ENCODE measurements at places on chromosomes 2 and 18.

- peak; percentile 43 for DNase-seq
Observed at GRCh38 chr2:85549826-85550225, 10.9 kb downstream of the MAT2A start.

DNA sequence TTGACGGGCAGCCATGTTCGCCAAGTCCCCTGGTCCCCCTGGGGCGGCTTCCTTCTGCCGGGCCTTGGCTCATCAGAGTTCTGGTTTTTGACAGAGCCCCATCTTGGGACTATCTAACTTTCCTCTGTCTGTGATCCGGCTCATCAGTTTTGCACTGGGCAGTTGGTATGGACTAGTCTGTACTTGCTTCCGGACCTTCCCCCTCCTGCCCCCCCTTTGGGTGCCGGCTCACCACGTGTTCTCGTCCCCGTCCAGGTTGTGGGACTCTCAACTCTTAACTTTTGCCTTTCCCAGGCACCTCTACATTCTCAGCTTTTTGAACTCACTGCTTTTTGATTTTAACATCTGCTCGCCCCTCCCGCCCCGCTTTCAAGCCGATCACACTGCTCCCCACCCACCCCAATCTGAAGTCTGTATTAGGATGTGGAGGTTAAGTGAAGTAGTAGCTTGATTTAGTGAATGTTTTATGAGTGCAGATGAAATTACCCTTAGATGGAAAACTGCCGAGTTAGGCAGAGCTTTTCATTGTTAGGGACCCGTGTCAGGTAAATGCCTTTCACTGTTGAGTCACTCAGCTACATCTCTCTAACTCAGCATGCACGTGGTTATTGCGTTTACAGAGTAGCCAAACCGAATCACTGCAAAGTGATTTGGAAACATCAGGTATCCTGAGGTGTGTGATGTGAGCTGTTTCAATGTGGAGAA, 874 bp downstream of the WDR43 start:
- DNase-seq = no peak

DNA sequence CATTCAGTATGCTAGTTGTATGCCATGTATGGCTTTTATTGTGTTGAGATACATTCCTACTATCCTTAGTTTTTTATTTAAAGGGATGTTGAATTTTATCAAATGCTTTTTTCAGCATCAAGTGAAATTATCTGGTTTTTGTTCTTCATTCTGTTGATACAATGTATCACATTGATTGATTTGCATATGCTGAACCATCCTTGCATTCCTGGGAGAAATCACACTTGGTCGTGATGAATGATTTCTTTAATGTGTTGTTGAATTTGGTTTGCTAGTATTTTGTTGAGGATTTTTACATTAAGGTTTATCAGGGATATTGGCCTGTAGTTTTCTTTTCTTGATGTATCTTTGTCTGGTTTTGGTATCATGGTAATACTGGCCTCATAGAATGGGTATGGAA, 49.7 kb downstream of the CD28 start:
- no peak for DNase-seq

DNA sequence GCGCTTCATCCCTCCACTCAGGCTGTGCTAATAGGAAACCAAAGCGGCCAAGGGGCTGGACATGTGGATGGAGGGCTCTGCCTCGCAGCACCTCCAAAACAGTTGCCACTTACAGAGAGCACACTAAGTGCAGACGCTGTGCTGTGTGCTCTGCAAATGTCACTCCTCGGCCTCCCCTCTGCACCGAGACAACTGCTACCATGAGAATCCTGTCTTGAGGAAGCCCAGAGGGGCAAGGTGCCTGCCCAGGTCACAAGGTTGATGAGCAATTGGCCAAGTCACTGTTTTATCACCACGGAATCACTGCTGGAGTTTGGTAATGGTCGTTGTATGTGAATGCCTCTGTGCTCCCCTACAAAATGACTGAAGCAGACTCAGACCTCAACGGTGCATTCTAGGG, 132.2 kb downstream of the SEPTIN10 start:
- no peak for DNase-seq

DNA sequence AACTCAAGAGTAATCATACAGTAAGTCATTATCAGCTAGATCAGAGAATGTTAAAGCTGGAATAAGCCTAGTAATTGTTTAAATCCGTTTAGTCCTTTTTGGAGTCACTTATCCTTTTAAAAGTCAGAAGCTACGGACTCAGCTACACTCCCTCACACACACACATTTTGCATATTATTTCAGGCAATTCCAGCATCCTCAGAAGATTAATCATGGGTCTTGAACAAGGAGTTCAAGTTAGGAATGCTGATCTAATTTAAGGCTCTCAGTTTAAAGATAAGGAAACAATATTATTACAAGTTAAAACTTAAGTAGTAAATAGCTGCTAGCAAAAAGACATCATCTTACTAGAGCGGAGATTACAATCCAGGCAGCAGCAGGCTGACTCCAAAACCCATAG, 74.3 kb downstream of the GTF3C3 start:
- DNase-seq = no peak

- DNase-seq = no peak
Observed at GRCh38 chr2:132589111-132589830, 80.7 kb downstream of the LYPD1 start.

GRCh38 chr2:103161456-103162289, 399.8 kb downstream of the TMEM182 start:
- peak; percentile 52 for DNase-seq

DNA sequence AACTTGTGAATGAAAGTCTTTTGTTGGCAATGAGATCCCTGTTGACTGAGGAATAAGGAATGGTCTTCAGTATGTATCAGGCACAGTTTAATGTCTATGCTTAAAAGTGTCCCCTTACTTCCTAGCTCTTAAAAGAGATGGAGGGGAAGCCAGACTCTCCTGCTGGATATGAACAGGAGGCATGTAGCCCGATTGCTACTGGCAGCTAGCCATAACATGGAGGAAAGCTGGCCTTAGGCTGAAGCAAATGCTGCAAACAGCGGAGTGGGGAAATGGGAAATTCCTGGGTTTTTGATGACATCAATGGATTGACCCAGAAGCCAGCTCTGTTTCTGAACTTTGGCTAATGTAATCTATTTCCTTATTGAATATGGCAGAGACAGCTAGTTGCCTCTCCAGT, 266.1 kb downstream of the SLC4A3 start:
- DNase-seq = no peak

DNA sequence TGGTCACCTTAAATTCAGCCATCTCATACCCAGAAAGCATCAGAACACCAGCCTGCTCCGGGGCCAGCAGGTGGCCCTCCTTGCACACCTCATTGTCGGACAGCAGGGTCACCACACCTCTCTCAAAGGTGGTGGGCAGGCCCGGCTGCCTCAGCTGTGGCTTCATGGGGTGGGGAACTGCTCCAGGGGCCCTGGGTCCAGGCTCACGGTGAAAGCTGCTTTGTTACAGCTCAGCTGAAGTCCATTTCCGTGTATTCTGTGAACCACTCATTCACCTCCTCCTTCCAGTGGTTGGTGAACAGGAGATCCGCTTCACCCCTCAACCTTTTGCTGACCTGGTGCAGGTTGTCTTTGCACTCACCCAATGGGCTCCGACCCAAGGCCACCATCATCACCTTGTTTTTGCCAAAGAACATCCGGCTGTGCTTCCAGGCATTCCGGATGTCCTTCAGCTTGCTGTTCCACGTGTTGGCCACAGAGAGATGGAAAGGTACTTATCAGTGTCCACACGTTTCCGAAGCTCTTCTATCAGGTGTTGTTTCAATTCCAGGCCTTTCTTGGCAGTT, 78.6 kb upstream of the LDLRAD4 start:
- no peak for DNase-seq

GRCh38 chr2:66324909-66325528, 109.9 kb upstream of the MEIS1 start:
- no peak for DNase-seq

DNA sequence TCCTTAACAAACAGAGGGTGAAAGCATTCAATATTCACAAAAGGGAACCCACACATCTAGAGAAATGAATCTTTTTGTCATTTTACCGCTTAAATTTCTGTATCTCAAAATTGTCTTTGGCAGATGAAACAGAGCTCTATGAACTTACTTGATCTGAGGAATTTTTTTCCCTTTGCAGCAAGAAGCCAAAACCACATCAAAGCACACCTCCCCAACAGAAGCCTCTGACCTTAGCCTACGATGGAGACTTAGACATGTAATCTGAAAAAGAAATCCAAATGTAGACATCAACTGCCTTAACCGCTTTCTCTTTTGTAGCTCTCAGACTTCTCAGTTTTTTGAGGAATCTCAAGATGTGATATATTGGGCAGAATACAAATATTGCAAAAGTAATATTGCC, 287.9 kb upstream of the HNMT start:
- peak; percentile 57 for DNase-seq

- DNase-seq = no peak
Observed at GRCh38 chr2:172270278-172271079, 156.9 kb upstream of the ITGA6 start.

- DNase-seq = no peak
Observed at GRCh38 chr2:207319316-207319715, 153.6 kb upstream of the KLF7 start.

- no peak for DNase-seq
Observed at GRCh38 chr18:13364721-13365205, 146.2 kb downstream of the LDLRAD4 start.

DNA sequence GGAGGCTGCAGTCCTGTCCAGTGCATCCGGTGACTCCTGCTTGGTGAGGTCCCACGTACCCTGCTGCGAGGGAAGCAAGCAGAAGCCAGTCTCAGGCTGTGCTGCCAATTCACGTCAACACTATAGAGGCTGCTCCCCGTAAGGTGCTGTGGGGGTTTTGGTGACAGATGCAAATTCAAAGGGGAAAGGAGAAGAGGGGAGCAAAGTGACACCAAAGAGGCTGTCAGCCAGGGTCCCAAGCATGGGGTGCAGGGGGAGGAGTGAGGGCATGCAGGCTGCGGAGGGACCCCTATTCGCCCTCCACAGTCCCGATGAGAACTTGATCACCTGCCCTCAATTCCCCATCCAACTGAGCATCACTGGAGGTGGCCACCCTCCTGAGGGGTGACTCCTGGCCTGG, 179.4 kb upstream of the HS6ST1 start:
- DNase-seq = no peak

DNA sequence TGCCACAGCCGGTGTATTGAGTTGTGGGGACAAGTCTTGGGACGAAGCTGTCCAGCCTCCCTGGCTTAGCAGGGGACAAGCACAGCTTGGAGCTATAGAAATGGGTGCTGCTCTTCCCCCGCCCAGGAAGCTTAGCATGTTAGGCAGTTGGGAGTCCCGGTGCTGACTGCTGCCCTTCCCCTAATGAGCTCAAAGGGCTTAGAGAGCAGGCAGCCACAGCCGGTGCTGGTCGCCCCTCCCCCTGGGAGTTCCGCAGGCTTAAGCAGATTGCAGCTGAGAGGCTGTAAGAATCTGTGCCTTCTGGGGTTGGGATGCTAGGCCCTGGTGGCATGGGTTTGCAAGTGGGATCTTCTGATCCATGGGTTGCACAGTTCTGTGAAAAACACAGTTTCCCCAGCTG, 237.3 kb downstream of the DCDC2C start:
- no peak for DNase-seq

DNA sequence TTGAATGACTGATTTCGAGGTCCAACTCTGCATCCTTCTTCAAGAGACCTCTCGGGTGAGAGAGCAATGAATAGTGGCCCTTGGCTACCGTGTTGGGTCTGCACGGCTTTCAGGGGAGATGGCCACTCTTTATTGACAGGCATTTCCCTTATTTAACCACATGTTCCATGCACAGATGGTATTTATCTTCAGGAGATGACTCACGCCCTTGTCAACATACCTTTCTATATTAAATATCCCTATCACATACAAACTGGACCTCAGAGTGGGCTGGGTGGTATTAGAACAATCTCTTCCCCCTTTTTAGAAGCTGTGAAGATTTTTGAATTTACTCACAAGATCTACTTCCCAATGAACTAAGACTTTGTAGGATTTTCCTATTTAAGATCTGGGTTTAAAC, 109.6 kb upstream of the CDC42EP3 start:
- no peak for DNase-seq

DNA sequence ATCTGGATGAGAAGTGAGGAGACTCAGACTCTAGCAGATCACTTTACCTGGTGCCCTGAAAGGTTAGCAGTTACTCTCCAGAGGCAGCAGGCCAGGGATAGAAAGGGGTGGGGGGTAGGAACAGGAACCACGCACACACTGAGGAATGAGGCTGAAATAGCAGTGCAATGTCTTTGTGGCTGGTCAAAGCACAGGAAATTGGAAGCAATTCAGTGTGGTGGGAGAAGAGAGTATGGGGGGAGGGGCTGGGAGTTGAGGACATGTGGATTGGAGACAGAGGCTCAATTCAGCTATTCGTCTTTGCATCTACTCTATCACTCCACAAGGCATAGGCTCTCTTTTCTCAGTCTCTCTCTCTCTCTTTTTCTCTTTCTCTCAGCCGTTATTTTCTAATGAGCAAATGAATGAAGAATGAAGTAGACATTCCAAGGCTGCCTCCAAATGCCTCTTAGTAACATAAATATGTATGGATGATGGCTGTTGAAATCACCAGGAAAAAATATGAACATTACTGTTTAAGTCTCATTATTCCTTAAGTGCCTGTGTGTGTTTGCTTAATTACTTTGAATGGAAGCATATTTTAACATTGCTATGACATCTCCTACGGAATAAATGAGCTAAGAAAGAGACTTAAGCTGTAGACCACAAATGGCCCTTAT, 979.4 kb downstream of the TSN start:
- peak; percentile 18 for DNase-seq

DNA sequence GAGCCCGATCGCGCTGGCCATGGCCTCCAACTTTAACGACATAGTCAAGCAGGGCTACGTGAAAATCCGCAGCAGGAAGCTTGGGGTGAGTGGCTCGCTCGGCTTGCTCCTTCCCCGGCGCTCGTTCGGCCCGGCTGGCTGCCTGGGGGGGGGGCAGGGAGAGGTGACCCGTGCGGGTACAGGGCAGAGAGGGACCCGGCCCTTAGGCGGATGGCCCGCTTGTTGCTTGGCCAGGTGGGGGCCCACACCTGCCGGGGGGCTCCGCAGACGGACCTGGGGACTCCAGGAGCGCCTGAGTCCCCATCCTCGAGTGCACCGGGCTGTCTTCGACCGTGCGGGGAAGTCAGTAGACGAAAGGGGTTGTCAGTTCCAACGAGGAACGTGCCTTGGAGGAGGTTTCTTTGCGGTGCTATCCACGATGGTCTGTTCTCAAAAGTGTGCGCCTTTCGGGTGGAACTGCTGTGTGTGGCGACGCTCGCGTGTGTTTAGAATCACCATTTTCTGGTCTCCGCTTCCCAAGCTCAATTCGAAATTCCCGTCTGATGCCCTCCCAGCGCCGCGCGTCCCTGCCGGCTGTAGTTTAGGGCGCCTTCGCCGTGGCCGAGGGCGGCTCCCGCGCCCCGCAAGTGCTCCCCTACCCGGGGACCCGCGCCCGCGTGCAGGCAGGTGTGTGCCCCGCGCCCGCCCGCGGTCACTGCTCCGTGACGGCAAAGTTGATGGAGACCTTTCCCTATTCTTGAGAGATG, 711 bp downstream of the DOK6 start:
- DNase-seq = peak; percentile 12

GRCh38 chr2:219856602-219857001, 229.2 kb downstream of the SLC4A3 start:
- DNase-seq = no peak

- DNase-seq = peak; percentile 36
Observed at GRCh38 chr2:220279840-220280239, 652.4 kb downstream of the SLC4A3 start.

- no peak for DNase-seq
Observed at GRCh38 chr2:168293766-168294165, 46.4 kb upstream of the STK39 start.

Measured in umbilical cord (tissue), 2 donors.